ENCODE measurements at places on chromosomes 1 and 21.

DNA sequence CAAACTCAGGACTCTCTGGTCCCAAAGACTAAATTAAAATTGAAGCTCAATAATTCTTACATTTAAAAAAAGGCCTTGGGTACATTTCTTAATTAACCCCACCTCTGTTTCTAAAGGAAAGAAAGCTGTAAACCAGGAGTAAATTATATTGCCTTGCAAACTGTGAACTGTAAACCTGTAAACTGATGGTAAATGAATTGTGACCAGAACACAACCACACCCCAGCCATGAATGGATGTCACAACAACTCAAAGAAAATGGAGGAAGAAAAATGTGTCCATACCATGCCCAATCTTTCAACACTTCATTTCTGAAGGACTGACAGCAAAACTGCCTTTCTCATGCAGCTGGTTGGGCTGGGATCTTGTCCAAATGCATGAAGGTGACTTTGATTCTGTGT lies 171.3 kb upstream of the C1orf87 start:
- DNase-seq: no peak

DNA sequence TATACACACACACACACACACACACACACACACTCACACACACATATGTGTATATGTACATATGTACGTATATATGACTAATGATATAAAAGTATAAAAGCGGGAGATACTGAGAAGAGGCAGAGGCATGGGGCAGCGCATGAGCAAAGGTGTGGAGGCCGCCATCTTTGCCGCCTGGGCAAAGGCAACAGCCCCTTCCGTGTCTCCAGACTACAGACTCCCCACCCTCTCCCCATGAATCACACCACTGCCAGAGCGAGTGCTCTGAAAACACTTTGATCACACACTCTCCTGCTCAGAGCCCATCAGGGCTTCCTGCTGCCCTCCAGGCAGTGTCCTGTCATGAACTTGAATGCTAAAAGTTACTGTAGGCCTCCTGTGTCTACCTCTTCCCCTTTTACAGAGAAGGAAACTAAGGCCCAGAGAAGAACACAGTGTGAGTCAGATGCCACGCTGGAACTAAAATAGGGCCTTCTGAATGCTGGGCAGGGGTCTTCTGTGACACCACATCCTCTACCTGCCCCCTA lies 54.7 kb upstream of the SSBP3 start:
- DNase-seq: no peak

DNA sequence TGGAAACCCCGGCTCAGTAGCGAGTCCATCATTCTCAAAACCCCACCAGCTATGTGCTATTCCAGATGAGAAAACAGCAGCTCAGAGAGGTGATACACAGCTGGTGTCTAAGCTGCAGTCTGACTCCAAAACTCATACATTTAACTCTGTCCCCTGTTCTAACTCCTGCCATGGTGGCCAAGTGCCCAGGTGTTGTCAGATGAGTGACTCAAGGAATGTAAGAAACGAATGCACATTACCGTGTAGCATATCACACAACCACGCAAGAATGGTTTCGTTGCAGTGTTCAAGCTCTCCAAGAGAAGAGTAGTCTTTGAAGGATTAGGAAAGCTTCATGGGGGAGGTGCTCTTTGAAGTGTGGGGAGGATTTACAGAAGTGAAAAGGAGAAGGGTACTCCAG lies 4.7 kb upstream of the XKR8 start:
- DNase-seq: no peak

DNA sequence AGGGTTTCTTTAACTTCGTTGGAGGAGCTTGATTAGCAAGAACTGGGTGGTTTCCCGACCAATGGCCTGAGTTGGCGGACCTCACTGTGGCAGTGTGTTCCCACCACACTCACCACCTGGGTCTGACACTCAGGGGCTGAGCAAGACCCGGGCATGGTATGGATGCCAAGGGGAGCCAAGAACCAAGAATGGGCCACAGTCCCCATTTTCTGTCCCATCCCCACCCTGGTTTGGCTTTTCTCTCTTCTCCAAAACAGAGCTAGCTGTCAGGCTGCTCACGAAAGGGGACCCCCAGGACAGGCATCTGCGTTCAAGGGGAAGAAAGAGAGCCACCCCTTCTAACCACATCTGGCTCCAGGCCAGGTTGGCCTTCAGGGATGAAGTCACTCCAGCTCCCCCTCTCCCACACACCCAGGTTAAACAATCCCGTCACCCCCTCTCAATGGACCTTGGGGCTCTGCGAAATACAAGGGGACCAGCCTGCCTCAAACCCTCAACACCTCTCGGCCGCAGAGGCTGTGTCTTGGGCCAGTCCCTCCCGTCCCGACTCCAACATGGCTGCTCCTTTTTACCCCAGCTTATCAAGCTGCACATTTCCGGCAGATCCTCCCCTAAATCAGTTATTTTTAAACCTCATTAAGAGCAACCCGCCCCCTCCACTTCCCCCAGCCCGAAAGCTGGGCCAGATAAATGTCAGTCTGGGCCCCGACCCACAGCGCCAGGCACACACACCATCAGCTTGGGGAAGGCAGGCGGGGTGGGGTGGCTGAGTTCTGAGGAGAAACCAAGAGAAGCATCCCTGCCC lies 3.4 kb downstream of the TAGLN2 start:
- no peak for DNase-seq

DNA sequence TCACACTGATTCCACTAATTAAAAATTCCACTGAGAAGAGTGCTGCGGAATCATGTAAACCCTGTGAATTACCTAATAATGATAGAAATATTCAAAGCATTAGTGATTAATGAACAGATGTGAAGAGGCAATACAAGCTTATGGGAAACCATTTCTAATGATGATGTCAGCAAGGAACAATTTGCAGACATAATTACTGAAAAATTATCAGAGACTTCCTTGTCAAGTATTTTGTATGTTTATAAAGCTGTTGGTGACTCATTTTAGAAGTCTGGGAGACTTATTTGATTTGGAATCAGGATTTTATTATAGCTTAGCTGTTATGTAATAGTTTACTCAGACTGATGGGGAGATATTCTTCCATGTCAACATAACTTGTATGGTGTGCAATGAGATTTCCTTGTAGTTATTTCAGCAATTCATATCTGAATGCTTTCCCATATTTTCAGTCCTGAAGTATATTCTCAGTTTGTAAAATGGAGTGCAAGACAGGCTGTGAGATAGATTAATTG lies 135.5 kb downstream of the TGFB2 start:
- no peak for DNase-seq

- DNase-seq: no peak
Measured at GRCh38 chr1:4636186-4636585, 18.2 kb upstream of the AJAP1 start.

DNA sequence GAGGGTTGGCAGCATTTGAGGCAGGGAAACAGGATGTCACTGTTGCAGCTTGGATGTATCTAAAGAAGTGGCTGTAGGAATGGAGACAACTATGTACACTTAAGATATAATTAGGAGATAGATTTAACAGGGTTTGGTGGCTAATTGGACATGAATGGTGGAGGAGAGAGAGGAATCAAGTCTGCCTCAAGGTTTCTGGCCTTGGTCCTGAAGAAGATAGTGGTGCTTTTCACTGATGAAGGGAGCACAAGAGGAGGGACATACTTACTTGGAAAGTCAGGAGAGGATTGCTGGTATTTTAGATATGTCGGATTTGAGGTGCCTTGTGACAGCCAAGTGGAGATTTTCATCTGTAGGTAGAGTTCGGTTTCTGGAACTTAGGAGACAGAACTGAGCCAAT lies 123.9 kb downstream of the ST6GALNAC3 start:
- no peak for DNase-seq

GRCh38 chr1:30194046-30194619 lies 529.3 kb downstream of the MATN1 start:
- DNase-seq: no peak

GRCh38 chr1:55006931-55007330 lies 8.2 kb downstream of the BSND start:
- DNase-seq: no peak

- DNase-seq: no peak
Measured at GRCh38 chr1:153390938-153391710, at the start of gene S100A8. S100A8 (minus strand) TSS chr1:153391073; CDS start chr1:153390535, 538 bp downstream.

DNA sequence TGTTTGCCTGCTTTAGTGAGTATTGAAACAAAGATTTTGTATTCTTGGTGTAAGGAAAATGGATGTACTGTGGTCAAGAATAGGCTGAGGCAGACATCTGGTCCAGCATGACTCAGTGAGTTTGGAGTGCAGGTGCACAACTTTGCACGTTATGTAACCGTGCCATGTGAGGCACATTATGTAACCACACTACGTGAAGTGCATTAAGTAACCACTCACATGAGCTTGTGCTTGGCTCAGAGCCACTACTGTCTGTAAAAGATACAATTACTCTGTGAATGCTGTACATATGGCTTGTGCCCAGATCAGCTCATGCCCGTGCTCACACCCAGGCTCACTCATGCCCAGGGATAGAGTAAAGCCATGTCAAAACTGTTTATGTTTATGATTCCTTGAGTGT lies 216.8 kb downstream of the CTH start:
- DNase-seq: peak; percentile 50

DNA sequence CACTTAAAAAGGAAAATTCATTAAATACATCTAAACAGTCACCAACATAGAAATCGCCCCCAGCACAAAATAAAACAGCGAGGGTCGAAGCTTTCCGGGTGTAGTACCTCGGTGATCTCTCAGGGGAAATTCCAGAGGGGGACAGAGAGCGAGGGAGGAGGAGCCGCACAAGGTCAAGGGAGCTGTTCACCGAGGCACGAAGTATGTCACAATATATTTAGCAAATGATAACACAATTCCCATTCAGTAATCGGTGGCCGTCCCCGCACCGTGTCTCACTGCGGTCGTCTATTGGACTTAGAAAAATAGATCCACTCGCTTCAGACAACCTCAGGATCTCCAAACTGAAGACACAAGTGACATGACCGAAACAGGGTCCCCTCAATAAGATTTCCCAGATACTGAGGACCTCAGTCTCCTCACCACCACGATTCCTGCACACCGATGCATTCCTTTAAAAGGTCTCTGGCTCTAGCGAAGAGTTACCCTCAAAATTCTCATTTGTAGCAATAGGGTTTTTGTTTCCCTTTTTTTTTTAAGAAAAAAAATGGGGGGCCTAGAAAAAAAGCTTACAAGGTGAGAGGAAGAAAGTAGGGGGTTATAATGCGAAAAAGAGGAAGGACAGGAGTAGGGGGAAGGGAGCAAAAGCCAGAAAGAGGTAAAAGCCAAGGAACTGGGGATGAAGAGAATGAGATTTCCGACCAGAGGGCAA lies 1.1 kb downstream of the LPGAT1 start:
- DNase-seq: peak; percentile 59

DNA sequence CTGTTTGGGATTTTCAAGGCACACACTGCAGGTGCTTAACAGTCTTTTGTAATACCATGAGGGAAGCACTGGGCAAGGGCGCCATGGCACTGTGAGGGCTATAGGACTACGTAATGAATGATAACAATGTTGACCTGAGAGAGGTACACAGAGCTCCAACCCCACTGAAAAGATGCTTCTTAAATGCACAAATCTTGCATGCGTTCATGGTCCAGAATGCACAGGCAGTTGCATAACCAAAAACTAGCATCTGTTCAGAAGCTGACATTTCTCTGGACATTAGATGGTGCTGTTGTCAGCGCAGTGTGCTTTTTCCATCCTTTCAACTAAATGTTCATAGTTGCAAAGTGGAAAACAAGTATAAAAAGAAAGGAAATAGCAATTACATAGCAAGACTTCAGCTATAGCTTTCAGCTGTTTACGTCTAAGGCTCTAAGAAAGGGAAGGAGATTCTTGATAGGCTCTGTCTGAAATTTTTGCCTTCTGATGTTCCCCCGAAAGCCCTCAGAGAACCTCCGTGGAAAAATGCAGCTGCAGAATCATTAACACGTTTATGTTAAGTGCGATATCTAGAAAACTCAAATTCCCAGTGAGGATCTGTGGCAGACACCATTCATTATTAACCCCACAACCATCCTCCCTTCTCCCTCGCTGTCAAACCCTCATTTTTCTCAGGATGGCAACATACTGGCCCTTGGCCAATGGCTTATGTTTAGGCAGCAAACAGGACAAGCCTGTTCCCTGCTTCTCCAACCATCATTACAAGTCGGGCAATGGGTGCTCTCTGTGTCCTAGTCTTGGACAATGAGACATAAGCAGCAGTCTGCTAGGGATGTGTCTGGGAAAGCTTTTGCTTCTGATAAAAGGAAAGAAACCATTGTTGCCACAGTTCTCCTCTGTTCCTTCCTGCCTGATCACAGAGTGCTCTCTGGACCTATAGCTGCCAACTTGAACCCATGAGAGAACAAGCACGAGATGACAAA lies 8.2 kb upstream of the TARBP1 start:
- no peak for DNase-seq

GRCh38 chr1:16147156-16147926 lies 8.5 kb downstream of the EPHA2 start:
- no peak for DNase-seq

DNA sequence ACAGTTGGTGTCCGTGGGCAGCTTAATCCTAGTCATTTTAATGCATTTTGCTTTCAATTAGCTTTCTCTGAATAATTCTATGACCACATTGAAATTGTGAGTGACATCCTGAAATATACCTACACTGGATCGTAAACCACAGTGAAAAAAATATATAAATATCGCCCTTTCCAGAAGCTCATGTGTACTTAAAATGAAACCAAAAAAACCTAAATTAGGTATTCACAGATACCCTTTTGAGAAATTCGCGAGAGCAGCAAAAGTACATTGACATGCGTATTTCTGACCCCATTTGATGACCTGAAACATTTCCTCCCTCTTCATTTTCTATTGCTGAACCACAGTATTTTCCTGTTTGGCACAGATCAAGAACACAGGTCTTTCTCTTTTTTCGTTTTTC lies 253.8 kb downstream of the LTN1 start:
- DNase-seq: no peak

- no peak for DNase-seq
Measured at GRCh38 chr1:92404661-92405060, 82.1 kb downstream of the GFI1 start.

All from NCI-H524 (cell line).